ENCODE measurements at places on chromosomes 2 and 18. TPM values are rescaled to one million over a fixed set of nuclear protein-coding genes. Genes with fewer than 3 reads are reported as not detected.

Gene ZNF532
- 33.5 TPM for total RNA-seq

Gene GKN2
- not detected for total RNA-seq

Gene CNDP1
- not detected for total RNA-seq

Gene TFCP2L1
- total RNA-seq: 0.06 TPM

Gene DSG4
- total RNA-seq: not detected

Gene STARD6
- not detected for total RNA-seq

Gene PIEZO2
- total RNA-seq: 3.3 TPM

DNA sequence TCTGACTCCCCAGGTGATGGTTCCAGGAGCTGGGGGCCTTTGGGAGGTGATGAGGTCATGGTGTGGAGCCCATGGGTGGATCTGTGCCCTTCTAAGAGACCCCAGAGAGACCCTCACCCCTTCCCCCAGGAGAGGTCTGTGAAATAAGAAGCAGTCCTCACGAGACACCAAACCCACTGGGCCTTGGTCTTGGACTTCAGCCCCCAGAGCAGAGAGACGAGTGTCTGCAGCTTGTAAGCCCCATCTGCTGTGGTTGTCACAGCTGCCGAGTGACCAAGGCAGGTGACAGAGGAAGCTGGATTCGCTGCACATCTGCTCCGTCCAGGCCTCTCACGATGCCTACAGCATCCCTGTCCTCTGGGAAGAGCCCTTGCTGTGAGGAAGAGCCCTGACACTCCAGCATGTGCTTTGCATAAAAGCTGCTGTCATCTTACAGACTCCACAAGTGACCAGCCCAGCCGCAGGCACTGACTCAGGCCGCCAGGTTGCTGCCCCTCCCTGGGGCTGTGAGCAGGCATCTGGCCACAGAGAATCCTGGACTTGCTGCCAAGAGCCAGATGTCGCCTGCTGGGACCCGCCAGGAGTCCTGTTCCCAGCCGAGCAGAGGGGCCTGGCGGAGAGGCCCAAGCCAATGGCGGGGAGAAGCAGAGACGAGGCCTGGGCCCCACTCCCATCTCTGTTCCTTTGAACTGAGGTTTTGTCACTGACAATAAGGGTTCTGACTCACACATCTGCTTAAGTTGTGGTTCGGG is 150.8 kb downstream of the PXDN start:
- peak; percentile 78 for DNase-seq

DNA sequence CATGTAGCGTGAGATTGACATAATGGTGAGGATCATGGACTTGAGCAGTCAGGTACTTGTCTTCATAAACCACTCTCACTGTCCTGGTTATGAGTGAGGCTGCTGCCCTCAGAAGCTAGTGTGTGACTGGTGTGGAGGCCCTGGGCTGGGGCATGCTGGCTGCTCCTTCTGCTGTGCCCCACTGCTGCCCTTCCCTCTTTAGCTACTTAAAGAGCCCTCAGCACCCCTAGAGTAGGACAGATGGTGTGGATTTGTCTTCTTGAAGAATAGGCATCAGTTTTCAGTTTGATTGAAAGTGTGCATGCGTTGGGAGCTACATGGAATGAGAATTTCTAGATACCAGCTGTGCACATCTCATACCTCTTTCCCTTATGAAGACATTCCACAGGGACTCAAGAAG is 15.4 kb downstream of the CPLX4 start:
- no peak for DNase-seq

DNA sequence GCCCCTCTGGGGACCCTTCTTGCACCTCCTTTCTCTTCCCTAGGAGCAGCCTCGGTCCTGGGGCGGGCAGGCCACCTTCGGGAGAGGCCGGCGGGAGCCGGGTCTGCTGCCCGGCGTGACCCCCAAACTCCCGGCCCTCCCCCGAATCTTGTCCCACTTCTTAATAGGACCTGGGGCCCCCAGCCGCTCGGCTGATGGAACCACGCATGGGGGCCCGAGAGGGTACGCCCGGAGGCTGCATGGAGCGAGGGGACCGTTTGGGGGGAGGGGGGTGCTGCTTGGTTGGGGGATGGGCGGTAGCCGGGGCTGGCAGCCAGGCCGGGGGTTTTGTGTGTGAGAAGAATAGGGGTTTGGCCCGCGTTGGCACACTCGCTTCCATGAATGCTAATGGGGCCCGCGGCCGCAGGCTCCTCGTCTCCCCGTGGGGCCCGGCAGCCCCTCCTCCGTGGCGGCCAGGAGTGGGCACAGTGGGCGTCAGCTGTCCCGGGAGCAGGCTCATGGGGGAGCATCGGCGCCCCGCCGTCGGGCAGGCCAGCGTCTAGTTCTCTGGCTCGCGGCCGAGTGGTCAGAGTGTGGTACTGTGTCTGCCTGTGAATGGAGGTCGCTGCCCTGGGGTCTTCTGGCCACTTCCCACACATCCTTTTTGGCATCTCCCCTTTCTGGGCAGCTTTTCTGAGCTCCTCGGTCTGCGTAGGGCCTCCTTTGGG is 1.0 kb downstream of the GAREM2 start:
- no peak for DNase-seq

- DNase-seq: no peak
These were observed 85.2 kb downstream of the STRADB start for GRCh38 chr2:201536754-201537153.

- DNase-seq: no peak
These were observed 27.8 kb downstream of the SLC14A1 start for GRCh38 chr18:45751766-45752165.

DNA sequence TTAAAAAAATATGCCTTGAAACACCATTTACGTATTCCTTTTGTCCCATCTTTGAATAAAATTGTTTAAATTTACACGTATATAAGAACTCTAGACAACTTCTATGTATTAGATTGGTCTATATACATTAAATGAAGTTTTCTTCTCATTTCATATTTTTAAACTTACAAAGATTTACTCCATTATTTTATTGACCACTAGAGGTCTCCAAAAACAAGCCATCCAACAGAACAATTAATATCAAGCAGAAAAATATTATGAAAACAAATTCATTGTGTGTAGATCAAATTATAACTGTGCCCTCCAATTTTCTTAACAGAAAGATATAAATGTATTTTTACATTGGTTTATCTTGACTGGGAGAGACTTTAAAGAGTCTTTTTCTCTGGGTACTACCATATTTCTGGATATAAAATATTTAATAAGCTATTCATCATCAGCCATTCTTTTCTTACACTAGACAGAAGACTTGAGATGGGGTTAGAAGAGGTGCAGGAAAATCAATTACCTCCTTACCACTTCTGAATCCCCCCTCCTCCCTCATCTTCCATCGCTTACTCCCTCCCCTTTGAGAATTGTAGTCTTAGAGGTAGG is 66.5 kb downstream of the DPP4 start:
- DNase-seq: no peak

- peak; percentile 87 for DNase-seq
These were observed 31.9 kb downstream of the GAD1 start for GRCh38 chr2:170848587-170848986.

DNA sequence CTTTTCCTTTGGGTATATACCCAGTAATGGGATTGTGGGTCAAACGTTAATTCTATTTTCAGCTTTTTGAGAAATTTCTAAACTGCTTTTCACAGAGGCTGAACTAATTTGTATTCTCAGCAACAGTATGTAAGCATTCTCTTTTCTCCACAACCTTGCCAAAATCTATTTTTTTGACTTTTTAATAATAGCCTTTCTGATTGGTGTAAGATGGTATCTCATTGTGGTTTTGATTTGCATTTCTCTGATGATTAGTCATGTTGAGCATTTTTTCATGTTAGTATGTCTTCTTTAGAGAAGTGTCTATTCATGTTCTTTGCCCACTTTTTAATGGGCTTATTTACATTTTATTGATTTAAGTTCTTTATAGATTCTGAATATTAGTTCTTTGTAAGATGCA is 145.5 kb downstream of the TRABD2A start:
- no peak for DNase-seq

GRCh38 chr2:147925886-147926285 is 81.1 kb downstream of the ACVR2A start:
- DNase-seq: no peak

GRCh38 chr2:100935372-100935752 is 66.7 kb upstream of the RPL31 start:
- peak; percentile 58 for DNase-seq

DNA sequence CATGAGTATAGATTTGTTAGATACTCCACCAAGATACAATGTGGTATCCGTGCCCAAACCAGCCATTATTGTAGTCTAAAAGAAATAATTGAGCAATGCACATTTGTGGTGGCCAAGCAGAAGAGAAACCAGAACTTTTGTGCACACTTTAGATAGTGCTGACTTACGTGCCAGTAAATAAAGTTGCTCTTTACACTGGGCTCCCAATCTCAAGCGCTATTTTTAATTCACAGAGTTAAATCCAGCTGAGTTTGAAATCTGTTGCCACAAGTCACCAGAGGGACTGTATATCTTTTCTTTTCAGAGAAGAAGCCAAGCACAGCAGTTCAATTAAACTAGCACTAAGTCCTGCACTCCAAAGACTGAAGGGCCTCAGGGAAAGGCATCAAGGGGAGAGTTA is 680.4 kb downstream of the TDRD15 start:
- no peak for DNase-seq

DNA sequence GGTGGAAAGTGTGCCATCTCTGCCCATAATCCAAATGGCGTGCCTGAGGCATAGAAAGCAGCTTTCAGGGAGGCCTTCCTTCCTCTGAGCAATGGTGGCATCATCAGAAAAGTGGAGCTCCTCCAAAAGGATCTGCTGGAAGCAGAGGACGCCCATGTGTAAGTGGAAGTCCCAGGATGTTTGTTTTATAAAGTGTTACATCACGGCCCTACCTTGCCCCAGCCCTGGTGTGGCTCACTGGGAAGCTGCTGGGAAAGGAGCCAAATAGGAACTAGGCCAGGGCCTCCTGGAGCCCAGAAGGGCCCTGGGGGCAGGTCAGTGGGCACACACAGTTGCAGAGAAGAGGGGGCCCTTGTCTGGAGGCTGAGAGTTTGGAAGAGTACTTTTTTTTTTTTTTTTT is 4.2 kb upstream of the ODC1 start:
- DNase-seq: peak; percentile 54

DNA sequence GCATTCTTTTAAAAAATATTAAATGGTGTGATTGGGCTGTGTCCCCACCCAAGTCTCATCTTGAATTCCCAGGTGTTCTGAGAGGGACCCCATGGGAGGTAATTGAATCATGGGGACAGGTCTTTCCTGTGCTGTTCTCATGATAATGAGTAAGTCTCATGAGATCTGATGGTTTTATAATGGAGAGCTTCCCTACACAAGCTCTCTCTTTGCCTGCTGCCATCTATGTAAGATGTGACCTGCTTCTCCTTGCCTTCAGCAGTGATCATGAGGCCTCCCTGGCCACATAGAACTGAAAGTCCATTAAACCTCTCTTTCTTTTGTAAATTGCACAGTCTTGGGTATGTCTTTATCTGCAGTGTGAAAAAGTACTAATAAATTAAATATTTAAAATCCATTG is 10.3 kb downstream of the PPM1B start:
- DNase-seq: no peak

GRCh38 chr18:44590956-44591670 is 89.6 kb upstream of the SETBP1 start:
- DNase-seq: no peak

DNA sequence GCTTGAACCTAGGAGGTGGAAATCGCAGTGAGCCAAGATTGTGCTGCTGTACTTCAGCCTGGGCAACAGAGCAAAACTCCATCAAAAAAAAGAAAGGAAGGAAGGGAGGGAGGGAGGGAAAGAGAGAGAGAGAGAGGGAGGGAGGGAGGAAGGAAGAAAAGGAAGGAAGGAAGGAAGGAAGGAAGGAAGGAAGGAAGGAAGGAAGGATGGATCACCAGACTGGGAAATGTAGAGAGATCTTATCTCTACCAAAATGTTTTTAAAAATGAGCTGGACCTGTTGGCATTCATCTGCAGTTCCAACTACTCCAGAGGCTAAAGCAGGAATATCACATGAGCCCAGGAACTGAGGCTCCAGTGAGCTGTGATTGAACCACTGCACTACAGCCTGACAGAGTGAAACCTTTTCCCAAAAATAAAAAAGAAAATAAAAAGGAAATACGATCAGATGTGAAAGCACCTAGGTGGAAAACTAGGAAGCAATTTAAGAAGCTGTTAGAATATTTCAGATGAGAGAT is 239.4 kb downstream of the CDH7 start:
- no peak for DNase-seq

DNA sequence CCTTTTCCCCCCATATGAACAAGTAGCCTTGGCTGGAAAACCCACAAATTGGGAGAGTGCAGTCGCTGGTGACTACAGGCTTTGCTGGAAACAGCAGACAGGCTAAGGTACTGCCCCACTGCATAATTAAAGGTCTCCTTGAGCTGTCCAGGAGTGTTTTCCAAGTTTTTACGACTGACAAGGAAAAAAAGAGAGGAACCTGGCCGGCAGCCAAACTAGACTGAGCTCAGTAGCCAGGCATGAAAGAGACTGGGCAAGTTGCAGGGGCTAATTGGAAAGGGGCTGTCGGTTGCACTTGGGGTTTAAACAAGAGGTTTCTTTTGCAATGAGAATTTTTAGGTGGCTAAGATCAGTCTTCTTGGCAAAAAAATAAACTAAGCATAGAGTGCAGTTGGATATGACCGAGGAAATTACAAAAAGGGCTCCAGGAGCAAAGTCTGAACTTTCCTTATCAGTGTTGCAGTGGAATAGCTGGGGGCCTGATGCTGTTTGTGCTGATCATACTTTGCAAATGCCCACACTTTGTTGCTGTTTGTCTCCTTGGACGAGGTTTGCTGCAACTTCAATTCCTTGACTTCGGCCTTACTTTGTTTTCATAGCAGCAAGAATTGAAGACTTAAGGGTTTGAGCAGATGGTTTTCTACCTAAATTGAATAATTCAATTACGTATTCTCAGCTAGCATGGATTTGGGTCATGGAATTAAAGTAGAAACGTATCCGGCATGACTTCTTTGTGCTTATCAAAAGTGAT is 2.1 kb downstream of the GULP1 start:
- DNase-seq: peak; percentile 68

- no peak for DNase-seq
These were observed 278.6 kb upstream of the HS6ST1 start for GRCh38 chr2:128597121-128597762.

- peak; percentile 52 for DNase-seq
These were observed 47.4 kb downstream of the MGAT5 start for GRCh38 chr2:134301099-134301927.

GRCh38 chr2:46800218-46800617 is 115.4 kb downstream of the MCFD2 start:
- DNase-seq: no peak

- DNase-seq: no peak
These were observed 335.2 kb downstream of the LRATD1 start for GRCh38 chr2:14967729-14968128.

DNA sequence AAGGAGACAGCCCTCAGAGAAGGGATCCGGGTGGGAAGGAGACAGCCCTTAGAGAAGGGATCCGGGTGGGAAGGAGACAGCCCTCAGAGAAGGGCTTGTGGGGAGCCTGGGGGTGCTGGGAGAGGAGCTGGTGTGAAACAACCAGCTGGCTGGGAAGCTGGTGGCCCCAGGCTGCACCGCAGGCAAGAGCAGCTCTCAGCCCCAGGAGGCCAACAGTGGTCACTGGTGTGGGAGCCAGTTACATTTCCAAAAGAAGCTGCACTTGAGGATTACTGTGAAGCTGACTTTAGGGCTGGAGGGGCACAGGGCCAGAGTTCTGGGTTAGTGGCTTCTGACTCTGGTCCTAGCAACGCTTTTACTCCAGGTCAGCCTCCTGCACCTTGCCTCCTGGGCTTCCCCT is 3.3 kb downstream of the HES6 start:
- no peak for DNase-seq

GRCh38 chr2:70936979-70937811 is 1.5 kb downstream of the ATP6V1B1 start:
- DNase-seq: no peak

GRCh38 chr2:31729442-31730092 is 148.8 kb upstream of the SRD5A2 start:
- DNase-seq: peak; percentile 26

- peak; percentile 71 for DNase-seq
These were observed 284.7 kb upstream of the VWC2L start for GRCh38 chr2:214126135-214126534.

All from LHCN-M2 (cell line).